HAP-1 (cell line): ENCODE measurements at places on chromosomes 5 and 9.

- DNase-seq = no peak
These were observed 177.5 kb downstream of the C5orf15 start for GRCh38 chr5:133790898-133791297.

GRCh38 chr5:17663182-17663581, 28.9 kb downstream of the TAF11L14 start:
- DNase-seq = no peak

DNA sequence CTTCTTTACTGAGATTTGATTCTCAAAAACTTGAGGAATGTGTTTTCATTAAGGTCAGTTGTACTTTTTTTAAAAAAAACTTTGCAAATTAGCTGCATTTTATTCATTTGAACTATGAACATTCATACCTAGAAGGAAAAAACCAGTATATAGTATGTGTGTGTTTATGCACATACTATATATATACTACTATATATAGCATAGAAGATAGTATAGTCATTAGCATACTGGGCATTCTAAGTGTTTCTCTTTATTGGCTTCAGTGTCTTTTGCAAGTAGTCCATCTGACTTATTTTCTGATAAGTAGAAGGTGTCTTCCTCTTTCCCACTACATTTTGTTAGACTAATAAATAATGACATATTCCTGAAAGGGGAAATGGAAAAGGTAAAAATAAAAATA, 33.0 kb downstream of the ELOVL7 start:
- DNase-seq = no peak

- peak; percentile 10 for DNase-seq
These were observed 22.3 kb upstream of the NPM1 start for GRCh38 chr5:171365351-171365750.

DNA sequence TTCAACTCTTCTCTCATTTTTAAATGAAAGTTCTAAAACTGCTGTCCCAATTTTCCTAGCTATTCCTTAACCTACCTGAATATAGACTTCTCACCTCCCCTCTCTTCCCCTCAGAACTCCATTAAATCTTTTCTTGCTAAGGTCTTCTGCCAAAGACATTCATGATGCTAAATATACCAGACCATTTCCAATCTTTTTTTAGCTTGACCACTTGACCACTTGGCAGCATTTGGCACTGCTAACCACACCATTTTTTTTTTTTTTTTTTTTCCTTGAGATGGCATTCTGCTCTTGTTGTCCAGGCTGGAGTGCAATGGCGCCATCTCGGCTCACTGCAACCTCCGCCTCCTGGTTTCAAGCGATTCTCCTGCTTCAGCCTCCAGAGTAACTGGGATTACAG, 3.6 kb upstream of the ZNF131 start:
- no peak for DNase-seq

DNA sequence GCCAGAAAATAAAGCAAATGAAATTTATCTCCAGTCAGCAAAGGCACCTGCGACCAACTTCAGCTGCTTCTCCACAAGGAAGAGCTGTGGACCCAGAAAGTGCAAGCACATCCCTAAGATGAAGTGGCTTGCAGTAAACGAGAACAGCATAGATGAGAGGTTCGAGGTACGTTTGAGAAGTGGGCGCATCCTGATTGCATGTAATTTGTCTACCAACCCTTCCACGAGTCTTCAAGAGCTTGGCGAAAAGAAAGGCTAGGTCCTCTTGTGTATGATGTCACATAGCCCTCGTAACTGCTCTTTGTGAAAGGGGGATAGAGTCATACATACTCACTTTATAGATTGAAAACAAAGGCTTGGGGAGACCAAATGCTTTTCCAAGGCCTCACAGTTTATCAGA, 6.0 kb upstream of the LCP2 start:
- no peak for DNase-seq

- DNase-seq = no peak
These were observed 87.3 kb downstream of the CFAP90 start for GRCh38 chr5:7763621-7764072.

DNA sequence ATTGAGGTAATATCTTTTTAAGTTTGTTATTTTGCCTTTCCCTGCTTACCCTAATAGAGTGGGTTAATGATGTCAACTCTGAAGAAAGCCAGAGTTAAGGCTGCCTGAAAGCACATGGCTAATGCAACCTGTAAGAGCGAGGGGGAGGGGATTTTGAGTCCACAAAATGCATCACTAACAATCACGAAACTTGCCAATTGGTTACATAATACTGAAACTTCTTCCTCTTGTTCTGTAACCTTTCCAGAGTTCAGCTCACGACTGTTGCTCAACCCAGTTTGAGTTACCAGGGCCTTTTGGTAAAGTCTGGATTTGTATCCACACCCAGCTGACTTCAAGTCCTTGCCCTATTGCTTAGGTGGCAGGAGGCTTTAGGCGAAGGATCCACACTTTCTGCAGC, 308.8 kb downstream of the EFNA5 start:
- DNase-seq = no peak

GRCh38 chr5:567664-568060, 43.4 kb upstream of the SLC9A3 start:
- DNase-seq = no peak

DNA sequence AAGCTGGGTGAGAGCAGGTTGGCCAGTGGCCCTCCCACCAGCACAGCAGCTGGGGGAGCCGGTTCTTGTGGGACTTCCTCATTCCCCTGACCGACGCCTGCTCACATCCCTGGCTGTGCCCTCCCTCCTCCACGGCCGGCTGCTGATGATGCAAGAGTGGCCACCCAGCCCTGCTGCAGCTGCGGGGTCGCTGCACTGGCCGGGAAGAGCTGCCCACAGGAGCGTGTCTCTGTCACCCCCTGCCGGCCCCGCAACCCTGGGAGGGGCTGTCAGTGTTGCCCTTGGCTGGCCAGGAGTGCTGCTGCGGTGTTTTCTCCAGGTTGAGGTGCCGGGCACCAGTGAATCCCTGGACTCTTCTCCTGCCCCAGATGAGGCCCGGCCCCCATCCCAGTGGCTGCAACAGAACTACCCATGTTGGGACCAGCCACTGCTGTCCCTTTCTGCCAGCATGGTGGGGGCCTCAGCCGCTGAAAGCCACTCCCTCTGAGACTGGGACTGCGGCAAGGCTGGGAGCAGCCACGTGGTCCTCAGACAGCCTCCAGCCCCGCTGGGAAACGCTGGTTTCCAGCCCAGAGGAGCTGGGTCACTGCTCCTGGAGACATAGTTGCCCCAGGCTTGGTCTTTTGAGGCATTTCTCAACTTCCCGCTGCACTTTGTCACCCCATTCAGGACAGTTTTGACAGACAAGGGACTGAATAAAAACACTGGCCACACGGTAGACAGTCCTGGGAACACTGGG, 739 bp downstream of the CARD9 start:
- peak; percentile 52 for DNase-seq

DNA sequence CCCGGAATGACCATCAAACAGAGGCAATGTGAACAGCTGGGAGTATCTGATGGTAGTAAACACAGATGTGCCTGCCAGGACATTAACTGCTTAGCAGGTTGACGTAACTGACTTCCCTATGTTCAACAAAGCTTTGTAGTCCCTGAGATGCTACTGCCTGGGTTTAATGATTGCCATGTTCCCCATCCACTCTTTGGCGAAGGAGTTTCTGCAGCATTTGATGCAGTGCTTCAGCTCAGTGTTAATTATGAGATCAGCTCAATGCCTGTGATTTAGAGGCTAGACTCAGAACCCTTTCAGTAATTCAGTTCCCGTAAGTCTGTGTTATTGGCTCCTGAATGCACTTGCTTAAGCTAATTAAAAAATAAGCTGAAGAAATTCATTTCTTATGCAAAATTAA, 547.3 kb upstream of the ZNF608 start:
- DNase-seq = no peak

DNA sequence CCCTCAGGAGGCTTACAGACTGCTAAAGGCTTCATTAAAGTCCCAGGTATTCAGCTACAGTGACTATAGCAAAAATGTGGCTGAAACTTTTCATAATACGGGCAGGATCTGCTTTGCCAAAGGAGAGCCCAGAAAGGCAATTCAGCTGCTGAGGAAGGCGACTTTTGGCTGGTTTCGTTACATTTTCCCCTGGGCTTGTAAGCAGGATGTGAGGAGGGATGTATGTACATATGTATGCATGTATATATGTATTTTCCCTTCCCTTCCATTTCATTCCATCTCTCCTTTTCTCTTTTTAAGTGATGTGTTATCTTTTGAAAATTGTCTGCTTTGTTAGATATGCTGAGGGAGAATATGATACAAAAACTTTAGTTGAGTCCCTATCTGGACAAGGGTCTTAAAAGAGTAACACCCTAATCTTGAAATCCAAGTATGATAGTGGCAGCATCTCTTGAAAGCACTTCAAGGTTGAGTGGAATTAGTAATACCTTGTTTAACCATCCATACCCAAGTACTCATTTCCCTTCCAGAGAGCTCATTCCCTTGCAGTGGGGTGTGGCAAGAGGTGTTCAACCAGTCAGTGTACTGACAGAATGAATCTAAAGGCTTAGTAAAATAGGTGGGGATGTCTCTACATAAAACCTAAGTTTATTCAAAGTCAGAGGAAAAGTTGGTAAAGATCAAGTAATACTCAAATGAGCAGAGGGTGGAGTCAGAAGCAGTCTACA, 28.7 kb downstream of the RAD1 start:
- no peak for DNase-seq

DNA sequence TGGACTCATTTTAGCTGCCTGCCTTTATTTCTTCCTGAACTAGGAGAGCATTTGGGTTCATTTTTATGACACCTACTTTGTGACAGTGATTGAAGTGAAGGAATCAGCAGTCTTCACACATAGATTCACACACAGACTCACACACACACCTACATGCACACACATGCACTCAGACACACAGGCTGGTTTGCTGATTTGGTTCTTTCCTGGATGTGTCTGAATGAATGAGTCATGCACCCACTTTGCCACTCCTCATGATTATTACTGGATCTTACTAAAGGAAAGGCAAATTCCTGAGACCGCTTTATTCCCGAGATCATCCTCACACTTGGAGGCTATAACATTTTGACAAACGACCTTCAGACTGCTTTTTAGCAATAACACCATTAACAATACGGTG, 529.5 kb downstream of the AGTPBP1 start:
- peak; percentile 9 for DNase-seq

- no peak for DNase-seq
These were observed 144.0 kb downstream of the MYO10 start for GRCh38 chr5:16791904-16792597.

DNA sequence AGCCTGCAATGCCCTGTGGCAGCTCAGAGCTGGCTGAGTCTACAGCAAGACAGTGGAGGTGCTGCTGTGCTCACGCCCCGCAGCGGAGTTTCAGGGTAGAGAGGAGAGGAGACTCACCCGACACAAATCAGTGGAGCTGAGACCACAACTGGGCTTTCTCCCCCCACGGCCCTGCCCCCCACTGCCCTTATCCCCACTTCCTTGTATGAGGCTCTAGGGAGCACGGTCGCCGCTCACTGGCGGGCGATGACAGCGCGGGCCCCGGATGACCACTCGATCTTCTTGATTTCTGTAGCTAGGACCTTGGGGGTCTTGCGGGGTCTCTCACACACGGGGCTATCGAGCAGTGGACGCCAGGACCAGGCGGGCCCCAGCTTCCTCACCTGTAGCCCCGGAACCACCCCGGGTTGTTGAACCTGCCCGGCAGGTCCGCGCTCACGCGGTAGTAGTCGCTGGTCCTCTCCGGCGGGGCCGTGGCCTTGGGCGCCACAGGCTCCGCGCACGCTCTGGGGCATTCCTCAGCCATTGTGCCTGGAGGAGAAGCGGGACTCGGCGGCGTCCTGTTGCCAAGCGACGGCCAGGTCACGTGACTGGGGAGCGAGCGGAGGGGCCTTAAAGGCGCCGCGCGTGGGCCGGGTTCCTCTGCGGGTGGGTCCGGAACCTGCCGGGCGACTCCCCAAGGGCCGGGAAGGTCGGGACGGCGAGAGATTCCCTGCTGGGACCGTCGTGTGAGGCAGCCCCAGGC, 984 bp upstream of the MRPS2 start:
- DNase-seq = peak; percentile 96

- DNase-seq = peak; percentile 80
These were observed at the start of the genes EIF4E1B and SNCB for GRCh38 chr5:176629853-176630680. Gene EIF4E1B, plus strand, starts transcription at chr5:176630675. Its CDS starts 12,113 bp downstream, at chr5:176642788. Gene SNCB, minus strand, starts transcription at chr5:176630534. Its CDS starts 880 bp downstream, at chr5:176629654.

- no peak for DNase-seq
These were observed 48.8 kb upstream of the FBN2 start for GRCh38 chr5:128586848-128587247.

GRCh38 chr9:26013199-26013598, 335.0 kb upstream of the TUSC1 start:
- no peak for DNase-seq

GRCh38 chr5:58066557-58066956, 393.3 kb downstream of the PLK2 start:
- no peak for DNase-seq

GRCh38 chr9:114434878-114435311, 47.1 kb upstream of the AKNA start:
- peak; percentile 45 for DNase-seq

DNA sequence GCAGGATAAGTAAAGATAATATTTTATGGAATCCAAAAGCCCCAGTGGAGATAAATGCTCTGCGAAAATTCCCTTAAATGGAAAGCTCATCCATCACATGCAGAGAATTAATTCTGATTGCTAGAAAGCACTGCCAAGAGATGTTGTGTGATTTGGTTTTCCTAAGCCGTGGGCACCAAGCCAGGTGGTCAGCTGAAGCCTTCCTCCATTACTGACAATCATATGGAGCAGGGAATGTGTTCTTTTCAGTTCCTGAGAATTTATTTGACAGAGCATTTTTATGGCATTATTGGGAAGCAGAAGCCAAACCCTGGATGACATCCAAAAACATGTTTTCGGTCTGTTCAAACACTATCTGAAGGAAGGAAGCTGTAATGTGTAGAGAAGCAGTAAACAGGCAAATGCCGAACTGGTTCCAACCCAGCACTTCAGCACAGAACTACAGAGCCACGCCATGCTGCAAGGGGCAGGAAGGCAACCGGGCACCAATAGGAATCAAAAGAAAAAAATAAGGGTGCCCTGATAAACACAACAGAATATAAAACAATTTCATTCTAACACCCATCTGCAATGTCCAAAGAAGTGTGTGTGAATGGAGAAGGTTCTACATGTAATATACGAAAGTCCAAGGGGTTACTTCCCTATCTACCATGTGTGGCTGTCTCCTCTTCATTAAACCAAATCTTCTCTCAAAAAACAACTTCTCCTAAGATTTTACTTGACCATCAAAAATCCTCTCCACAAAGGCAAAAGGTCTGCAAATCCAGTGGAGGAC, 12.3 kb downstream of the ARSB start:
- DNase-seq = no peak

DNA sequence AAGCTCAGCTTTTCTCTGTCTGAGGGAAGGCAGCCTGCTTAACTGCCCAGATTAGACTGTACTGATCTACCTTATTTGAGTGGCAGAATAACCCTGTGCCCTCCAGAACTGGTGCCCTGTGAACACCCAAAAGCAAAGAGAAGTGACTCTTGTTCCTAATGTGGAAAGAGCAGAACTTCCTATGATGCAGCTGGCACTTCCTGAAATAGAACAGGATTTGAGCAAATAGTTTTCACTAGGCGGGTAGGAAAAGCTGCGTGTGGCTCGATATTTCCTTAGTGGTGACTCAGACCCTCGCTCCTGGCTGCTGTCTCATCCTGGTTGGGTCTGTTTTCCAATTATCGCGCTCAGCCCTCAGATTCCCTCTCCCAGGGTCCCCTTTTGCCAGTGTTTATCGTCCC, 89.9 kb downstream of the SH3TC2 start:
- DNase-seq = no peak
